ENCODE measurements at places on chromosomes 1 and 21. TPM values are rescaled to one million over a fixed set of nuclear protein-coding genes. Genes with fewer than 3 reads are reported as not detected.

GRCh38 chr1:53620061-53620855 is 118.7 kb downstream of the GLIS1 start:
- DNase-seq = no peak

Gene CD1B
- 0.04 TPM for polyA plus RNA-seq

Gene AADACL4
- not detected for polyA plus RNA-seq

Gene HSF2BP
- not detected for polyA plus RNA-seq

DNA sequence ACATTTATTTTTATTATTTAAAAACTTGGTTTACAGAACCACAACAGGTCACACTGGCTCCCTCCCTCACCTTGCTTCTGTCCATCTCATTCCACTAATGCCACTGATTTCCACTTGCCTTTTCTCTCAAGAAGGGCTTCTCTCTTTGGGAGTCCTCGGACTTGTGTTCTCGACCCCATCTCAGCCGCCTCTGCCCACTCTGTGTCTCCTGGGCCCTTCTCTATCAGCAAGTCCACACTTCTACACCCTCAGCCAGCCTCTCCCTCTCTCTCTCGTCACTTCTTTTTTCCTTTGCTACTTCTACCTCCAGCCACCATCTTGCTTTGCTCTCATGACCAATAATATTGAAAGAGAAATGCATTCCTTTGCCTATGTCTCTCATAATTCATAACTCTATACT is 129.4 kb downstream of the HMGB4 start:
- no peak for DNase-seq

Gene RIPPLY3
- polyA plus RNA-seq = 0.03 TPM

DNA sequence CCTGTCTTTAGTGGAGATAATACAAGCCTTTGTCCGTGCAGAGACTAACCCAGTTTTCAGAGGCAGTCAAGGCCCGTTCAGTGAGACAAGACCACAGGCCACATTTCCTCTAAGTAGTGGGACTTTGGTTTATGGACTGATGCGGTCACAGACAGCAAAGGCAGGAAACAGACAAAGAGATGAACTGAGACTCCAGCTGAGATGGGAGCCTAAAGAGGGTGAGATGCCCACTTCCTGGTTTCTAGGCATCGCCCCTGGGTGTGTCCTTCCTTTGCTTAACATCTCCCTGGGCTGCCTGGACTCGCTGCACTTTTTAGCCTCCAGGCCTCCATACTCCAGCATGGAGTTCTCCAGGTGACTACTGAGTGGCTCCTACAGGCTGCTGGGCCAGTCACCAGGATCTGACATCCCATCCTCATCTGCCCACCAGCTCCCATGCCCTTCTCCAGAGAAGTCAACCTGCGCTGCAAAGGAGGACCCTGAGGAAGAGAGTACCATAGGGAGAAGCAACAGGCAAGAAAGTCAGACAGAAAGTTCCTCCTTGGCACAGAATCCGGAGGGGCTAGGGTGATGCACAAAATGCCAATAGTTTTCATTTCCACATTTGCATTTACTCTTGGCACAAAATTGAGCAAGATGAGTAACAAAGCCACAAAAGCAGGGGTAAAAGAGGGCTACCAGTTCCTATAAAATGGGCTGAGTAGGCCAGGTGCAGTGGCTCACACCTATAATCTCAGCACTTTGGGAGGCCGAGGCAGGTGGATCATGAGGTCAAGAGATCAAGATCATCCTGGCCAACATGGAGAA is 15.1 kb downstream of the THEMIS2 start:
- no peak for DNase-seq

- DNase-seq = no peak
These were observed 751 bp downstream of the STUM start for GRCh38 chr1:226549094-226549936.

GRCh38 chr1:10823000-10823401 is 26.6 kb upstream of the CASZ1 start:
- peak; percentile 55 for DNase-seq

DNA sequence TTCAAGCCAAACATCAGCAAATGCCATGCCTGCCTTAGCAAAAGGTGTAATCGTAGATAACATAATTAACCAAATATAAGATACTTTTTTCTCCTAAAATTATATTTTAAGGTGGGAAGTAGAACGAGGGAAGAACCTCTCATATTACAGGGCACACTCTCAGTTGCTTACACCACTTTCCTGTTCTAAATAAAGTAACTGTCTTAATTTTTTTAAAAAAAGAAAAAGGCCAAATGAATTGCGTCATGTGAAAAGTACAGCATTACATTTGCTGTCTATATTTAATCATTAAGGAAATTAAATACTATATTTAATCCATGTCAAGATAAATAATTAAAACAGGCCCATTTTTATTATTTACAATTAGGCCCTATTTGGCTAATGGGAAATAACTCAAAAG is 23.7 kb downstream of the JAK1 start:
- no peak for DNase-seq

Gene NES
- 116 TPM for polyA plus RNA-seq

Gene GPR52
- polyA plus RNA-seq = not detected

DNA sequence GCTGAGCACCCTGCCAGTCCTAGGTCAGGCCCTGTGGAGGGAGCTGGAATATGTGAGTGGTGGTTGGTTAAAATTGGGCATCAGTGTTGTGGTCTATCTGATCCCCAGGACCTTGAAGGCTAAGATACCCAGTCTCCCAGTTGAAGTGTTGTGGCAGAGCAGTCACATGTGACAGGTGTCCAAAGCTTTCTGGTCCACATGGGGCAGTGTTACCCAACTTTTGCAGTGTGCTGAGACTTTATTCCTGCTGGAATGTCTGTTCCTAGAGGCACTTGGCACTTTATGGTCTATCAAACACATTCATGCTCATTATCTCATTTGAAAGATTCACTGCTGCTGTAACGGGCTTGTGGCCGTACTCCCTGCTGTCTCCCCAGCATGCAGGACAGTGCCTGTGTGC is 21.0 kb upstream of the LORICRIN start:
- no peak for DNase-seq

DNA sequence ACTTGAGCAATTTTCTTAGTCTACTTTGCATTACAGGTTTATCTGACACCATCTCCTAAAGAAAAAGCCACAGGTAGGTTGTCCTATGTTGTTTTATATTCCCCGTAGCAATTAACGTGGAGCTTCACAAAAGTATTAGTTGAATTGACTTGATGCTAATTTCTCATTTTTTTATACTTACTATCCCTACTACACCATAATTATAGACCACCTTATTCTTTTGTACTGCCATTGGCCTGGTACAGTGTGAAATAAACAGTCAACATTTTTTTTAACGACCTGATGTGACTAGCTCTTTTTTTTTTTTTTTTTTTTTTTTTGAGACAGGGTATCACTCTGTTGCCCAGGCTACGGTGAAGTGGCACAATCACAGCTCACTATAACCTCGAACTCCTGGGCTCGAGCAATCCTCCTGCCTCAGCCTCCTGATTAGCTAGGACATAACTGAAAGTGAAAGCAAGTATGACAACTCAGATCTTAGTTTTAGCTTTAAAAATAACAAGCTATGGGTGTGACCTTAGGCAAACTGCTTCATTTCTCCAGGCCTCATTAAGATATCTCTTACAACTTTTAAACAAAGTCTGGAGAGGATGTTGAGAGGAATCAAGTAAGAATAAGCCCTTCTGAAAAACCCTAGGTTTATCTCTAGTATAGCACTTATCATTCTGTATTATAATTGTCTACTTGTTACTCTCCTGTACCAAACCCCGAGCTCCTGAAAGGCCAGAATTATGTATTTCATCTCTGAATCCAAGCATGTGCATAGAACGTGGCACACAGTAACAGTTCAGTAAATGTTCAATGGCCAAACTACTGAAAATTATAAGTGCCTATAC is 49.5 kb downstream of the LUZP1 start:
- DNase-seq = no peak

Gene RAP1A
- polyA plus RNA-seq = 64.2 TPM

- no peak for DNase-seq
These were observed 128.3 kb downstream of the LMX1A start for GRCh38 chr1:165228111-165228655.

Data from heart right ventricle (tissue), 16 donors.